Stimulated activated naive CD8-positive, alpha-beta T cell treated with anti-CD3 and anti-CD28 coated beads, Interleukin-15, amount 100 ng/mL, for 72 hours (primary cell): ENCODE measurements at places on chromosomes 11 and 22.
A peak's percentile ranks its signal among the peaks of the same experiment; 100 is the strongest.

DNA sequence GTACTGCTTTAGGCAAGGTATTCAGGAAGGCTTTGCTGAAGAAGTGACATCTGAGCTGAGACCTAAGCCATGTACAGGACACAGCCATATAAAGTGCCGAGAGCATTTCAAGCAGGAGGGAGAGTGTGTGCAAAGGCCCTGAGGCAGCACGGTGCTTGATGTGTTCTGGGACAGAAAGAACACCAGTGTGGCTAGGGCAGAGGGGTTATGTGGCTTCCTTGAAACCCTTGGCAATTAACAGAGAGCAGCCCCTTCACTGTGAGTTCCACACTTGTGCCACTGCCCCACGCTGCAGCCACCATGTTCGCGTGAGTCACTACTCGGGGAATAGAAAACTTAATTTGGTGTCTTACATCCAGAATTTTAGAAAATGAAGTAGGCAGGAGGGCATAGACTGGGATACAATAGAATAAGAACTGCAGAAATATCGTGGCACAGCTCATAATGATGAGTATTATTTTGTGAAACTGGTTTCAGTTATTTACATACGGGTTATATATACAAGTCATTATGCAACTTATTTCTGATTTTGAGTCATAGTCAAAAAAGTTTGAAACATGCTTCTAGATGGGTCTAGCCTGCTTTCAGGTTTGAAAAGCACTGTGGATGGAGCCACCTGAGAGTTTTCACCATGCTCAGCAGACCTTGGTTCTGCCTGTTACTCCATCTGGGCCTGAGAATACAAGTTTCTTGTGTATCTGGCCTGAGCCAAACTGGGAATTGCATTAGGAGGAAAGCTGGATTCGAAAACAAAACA lies 11.8 kb downstream of the IL10RA start:
- DNase-seq, result peak; percentile 52

DNA sequence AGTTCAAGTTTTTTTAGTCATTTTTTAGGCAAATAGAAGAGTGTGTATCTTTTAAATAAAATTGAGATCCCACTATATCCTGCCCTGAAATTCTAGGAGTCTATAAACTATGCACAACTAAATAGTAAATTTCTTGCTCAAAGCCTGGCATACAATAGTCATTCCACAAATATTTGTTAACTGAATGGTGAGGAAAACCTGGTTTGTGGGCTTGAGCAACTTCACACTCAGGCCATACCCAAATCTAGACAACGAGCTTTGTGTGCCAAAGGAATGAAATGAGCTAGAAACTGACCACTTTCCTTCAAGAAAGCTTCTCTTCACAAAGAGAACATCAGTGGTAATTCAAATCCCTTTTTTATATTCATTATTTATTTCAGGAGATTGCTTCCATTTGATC lies 39.6 kb upstream of the AMOTL1 start:
- no peak for DNase-seq

DNA sequence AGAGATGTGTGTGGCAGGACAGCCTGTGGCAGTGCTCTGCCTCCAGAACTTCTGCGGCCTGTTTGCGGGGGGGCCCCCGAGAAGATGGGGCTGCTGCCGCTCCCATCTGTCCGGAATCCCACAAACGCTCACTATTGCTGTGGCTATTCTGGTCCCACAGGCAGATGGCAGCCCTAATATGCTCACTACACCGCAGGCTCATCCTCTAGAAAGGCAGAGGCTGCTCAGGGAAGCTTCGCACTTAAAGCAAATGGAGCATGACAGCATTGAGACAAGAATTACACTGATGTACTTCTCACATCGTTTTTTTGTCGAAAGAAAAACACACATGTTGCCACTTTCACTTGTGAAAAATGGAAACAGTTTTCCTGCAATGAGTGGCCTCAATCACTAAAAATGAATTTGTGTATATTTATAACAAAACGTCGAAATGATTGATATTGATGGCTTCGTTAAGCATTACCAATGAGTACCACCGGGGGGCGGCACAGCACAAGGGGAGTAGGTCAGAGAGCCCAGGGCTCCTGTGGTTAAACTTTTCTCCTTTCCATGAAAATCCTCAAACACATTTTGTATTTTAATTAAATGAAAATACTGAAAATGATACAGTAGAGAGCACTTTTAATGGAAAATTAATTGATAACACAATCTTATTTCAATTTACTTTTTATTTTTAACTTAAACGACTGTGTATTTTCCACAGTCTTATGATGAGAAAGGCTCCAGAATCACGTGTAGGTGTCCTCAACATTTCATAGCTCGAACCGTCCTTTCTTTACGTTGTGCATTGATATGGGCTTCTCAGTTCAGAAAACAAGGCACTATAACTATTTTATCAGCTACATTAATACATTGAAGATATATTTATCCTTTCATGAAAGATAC lies 69.1 kb downstream of the CTTN start:
- peak; percentile 35 for DNase-seq

DNA sequence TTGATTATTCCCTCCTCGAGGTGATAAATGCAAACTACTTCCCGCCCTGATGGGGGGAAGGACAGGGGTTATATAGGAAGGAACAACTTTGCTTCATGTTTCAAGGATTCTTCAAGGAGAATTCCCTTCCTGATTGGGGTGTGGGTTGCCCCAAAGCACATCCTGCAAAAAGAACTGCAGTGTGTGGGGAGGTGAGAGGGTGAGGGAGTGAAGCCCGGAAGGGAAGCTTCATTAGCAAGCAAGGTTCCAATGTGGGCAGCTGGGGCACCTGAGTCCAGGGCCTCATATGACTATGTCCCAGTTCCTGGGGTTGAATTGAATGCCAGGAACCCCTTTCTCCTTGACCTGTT lies 326.0 kb downstream of the MN1 start:
- DNase-seq, result no peak

DNA sequence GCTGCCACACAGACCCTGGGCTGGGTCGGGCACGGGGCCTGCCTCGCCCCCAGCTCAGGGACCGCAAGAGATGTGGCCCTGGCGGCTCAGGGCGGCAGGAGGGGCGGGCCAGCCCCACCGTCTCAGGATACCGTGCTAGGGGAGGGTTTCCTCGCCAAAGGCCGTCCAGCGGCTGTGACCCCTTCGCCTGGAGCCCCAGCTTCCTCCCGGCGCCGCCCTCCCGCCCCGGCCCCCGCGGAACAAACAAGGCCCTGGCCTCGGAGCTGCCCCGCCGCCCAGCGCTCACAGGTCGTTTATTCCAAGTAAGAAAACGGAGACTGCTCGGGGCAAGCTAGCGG lies 543 bp upstream of the AP2A2 start:
- DNase-seq, result no peak
